Type B pancreatic cell (in vitro differentiated cells): ENCODE measurements at places on chromosomes 6 and 20. TPM values are rescaled to one million over a fixed set of nuclear protein-coding genes. Genes with fewer than 3 reads are reported as not detected.

- peak; percentile 62 for DNase-seq
These were observed 8.8 kb downstream of the ASIP start for GRCh38 chr20:34250005-34250404.

GRCh38 chr6:143775336-143775735, 67.8 kb upstream of the LTV1 start:
- no peak for DNase-seq

The GLO1 gene
- total RNA-seq: 86.9 and 98.4 TPM in 2 replicates

DNA sequence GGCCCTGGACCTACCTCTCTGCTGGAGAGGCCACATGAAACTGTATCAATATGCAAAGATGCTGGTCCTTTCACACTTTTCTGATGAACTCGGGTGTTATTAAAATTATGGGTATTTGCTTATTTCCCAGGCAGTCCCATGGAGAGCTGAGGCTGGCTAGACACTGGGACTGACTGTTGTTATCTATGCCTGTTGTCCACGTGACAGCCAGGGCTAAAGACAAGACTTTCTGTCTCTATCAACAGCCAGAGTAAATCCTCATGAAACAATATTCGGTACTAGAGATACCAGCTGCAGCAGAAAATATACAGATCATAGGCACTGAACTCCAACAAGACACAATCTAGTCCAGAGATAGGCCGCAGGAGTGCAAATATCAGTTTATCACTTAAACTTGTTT, 236.4 kb downstream of the FOXA2 start:
- no peak for DNase-seq

GRCh38 chr20:61366914-61367313, 114.9 kb downstream of the CDH4 start:
- no peak for DNase-seq

- no peak for DNase-seq
These were observed 302.9 kb downstream of the CLIC5 start for GRCh38 chr6:45712786-45713185.

DNA sequence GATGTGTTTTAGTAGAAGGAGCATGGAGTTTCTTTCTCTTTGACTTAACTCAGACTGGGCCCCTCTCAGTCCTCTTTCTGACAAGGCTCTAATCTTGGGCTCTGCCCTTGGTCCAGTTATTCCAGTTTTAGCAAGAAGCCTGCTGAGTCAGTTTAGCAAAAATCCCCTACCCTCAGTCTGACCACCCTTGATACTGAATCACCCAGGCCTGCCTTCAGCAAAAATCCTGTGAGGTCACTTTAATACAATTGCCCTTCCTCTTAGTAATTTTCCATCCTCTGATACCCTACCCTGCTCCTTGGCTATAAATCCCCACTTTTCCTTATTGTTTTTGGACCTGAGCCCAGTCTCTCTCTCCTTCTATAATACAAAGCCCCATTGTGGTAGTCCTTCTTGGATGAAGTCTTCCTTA, 326.7 kb upstream of the NOX3 start:
- no peak for DNase-seq

The CCDC170 gene
- total RNA-seq: 0.24 and 1.9 TPM in 2 replicates

The FAM83C gene
- not detected in 2 replicates for total RNA-seq

GRCh38 chr6:6543181-6543879, 45.2 kb upstream of the LY86 start:
- DNase-seq: no peak

The MAP7 gene
- total RNA-seq: 17.8 and 45.4 TPM in 2 replicates

- no peak for DNase-seq
These were observed 1339.4 kb downstream of the GRIK2 start for GRCh38 chr6:102732898-102733297.

DNA sequence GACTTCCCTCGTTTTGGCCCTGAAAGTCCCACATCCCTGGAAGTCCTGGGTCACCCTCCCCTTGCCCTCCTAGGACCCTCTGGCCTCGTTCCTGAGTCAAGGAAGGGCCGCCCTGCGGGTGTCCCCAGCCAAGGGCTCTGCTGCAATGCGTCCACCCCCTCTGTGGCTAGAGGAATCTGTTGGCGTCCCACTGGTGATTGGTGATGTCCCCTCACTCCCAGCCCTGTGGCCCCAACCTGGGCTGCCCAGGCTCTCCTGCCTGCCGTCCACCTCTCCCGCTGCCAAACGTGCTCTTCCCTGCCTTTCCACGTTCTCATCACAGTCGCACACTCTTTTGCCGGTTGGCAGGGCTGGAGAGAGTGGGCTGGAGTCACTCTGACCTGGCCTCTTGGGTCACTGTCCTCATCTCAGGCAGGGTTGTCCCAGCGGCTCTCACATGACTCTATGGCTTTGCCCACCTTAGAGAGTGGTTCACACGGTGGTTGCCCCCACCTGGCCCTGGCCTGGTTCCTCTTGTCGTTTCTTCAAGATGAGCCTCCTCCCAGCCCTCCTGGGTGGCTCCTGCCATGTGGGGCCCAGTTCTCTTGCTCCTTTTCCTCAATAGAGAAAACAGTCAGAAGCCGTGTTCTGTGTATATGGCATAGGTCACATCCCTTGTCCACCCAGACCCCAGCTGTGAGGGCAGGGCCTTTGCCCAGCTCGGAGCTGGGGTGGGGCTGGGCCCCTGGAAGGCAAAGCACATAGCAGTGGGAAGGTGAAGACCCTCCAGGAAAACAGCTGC, 100.9 kb downstream of the TMEM242 start:
- DNase-seq: peak; percentile 61

DNA sequence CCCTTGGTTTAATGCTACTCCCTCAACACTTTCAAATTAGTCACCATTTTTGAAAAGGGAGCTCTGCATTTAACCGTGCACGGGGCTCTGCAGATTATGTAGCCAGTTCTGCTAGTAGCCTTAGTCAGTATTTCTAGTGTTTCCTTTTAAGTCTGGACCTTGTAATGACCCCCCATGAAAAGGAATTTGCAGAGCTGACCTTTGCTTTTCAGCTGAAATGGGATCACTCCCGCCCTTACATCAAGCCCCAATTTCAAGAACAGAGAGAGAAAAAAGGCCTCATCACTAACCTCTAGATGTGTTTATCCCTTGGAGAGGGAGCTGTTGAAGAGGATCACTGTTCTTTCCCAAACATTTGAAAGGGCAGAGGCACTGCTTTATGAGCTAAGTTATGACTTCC, 490.7 kb upstream of the BTBD3 start:
- DNase-seq: no peak

The EBF4 gene
- 11.4 and 17.9 TPM in 2 replicates for total RNA-seq

DNA sequence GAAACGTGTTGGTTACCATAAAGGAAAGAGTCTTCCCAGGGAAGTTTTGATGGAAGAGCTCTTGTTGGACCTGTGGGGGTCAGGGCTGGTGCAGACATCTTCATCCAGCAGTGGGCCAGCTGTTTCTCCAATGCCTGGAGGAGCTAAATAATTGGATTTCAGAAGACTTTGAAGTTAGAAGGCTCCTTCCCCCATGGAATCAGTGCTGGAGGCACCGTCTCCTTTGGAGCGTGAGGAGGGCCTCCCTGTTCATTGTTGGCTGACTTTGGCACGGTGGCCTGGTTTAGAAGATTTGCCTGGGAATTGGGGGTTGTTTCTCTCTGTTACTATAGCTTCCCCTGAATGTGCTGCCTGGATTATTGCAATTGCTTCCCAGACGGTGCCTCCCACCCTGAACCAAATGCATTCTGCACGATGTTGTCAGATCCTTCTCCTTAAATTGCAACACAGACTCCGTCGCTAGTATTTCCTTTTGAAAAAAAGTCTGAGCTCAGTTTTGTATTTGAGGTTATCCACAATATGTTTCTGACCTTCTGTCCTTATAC, 27.7 kb upstream of the KCNG1 start:
- no peak for DNase-seq

The ANGPT4 gene
- total RNA-seq: 0.07 TPM in 1 of 2 replicates, not detected in the other

The C6orf118 gene
- total RNA-seq: 0.50 and 6.1 TPM in 2 replicates

- no peak for DNase-seq
These were observed 352.4 kb downstream of the UTRN start for GRCh38 chr6:144637541-144637940.

- no peak for DNase-seq
These were observed 99.5 kb downstream of the NCR2 start for GRCh38 chr6:41434803-41435481.

DNA sequence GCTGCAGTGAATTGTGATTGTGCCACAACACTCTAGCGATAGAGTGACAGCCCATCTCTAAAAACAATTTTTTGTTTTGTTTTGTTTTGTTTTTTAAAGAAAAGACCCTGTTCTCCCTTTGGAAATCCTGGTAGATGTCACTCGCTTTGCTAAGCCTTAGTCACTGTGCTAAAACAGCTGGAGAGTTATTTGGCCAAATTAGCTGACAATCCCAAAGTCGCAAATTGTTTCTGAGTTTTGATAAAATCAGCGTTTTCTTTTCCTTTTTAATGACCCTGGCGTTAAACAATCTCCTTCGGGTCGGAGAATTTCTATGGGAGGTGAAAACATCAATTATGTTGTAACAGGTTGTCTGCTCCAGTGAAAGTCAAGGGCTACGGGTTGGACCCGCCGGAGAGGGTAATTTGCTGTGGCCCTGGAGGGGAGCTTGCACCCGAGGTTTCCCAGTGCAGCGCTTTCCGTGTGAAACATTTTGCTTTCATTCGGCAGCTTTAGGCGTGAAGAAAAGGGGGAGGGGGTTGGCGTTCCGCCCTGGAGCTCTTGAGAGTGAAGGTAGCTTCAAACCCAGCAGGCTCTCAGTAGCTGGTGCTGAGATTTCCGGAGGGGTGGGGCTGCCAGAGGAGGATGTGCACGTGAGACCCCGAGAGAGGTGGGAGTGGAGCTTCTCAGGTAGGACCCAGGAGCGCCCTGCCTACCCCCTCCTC, 296.6 kb downstream of the PHACTR1 start:
- DNase-seq: no peak

GRCh38 chr20:15163632-15164031, 826.2 kb upstream of the FLRT3 start:
- no peak for DNase-seq

- no peak for DNase-seq
These were observed 665.4 kb downstream of the EPM2A start for GRCh38 chr6:145069966-145070365.

The PCNA gene
- total RNA-seq: 128 and 180 TPM in 2 replicates

The POU5F1 gene
- total RNA-seq: not detected in 2 replicates

- no peak for DNase-seq
These were observed 23.5 kb upstream of the MAP3K7 start for GRCh38 chr6:90610301-90610750.

The OR2H2 gene
- not detected in 2 replicates for total RNA-seq

GRCh38 chr6:148996815-148997214, 250.0 kb downstream of the UST start:
- no peak for DNase-seq

DNA sequence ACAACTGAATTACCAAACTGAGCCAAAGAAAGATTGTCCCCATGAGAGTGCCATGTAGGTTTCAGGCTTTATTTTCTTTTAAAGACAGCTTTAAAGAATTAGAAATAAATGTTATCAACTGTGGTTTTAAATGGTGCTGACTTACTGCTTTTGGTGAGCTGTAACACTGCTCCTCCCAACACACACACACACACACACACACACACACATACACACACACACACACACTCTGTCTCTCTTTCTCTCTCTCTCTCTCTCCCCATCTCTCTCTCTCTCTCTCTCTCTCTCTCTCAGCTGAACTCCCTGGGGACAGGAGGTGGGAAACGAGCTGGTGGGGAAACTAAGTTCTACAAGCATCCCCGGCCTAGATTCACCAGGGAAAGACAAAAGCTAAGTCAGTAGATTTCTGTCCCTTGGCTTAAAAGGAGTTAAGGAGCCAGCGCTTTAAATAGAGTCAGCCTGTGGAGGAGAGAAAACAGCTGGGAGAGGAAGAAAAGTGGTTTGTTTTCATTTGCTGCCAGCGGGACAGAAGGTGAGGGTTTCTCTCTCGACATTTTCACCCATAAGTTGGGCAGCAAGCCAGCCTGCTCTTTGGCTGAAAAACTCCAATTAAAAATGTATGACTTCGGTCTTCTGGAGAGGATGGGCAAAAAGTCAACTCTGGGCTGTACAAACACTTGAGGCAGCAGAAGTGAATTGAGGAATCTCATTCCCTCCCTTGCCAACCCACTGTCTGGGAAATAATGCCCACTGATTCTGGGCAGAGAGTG, 27.4 kb downstream of the CBLN4 start:
- DNase-seq: no peak

The NINL gene
- 26.0 and 47.0 TPM in 2 replicates for total RNA-seq

GRCh38 chr20:19515074-19515473, 243.0 kb upstream of the RIN2 start:
- DNase-seq: no peak

DNA sequence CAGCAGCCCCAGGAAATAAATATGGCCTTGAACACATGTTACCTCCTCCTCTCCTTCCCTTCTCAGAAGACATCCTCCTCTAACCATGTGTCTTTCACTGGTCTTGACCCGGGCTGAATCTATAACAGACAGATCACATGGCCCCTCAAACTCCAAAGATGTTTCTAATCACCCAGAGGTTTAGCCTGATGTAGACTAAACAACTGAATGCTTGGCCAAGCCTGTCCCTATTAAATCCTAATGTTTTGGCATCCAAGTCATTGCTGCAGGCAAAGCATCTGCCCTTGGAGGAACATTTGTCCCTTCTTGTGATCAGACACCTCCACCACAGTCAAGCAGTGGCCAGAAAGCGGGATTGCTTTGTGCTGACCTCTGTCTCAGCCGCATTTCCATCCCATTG, 65.5 kb downstream of the ANKRD60 start:
- DNase-seq: no peak

GRCh38 chr6:17525637-17526036, 74.5 kb upstream of the FAM8A1 start:
- no peak for DNase-seq

GRCh38 chr6:13431861-13432465, 55.4 kb downstream of the GFOD1 start:
- no peak for DNase-seq

- no peak for DNase-seq
These were observed 23.0 kb downstream of the TFB1M start for GRCh38 chr6:155291291-155291690.

DNA sequence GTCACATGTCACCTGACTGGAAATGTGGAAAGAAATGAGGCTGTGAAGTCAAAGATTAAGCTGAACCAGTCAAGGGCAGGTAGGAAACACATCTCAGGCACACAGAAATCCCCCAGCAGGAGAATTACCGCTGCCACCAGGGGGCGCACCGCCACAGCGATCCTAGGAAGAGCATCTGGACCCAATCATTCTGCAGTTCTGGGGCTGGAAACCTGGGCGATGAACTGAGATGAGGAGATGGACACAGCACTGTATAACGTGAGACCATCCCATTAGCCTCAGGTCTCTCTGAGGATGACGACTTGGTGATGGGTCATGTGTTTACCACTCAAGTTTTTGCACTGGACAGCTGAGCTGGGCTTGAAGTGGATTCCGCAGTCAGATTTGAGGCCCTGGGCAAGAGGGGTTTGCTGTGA, 6.5 kb upstream of the SLC24A3 start:
- peak; percentile 82 for DNase-seq

GRCh38 chr6:36676141-36677058, 2.1 kb upstream of the CDKN1A start:
- no peak for DNase-seq

- DNase-seq: no peak
These were observed 107.5 kb upstream of the PRSS16 start for GRCh38 chr6:27139756-27140579.

The SLC52A3 gene
- total RNA-seq: 1.3 and 2.1 TPM in 2 replicates

The LAMA2 gene
- total RNA-seq: 0.76 and 54.0 TPM in 2 replicates
